ENCODE measurements at places on chromosomes 6 and 20. TPM values are rescaled to one million over a fixed set of nuclear protein-coding genes. Genes with fewer than 3 reads are reported as not detected.

The SCAF8 gene
- 39.8 TPM for total RNA-seq

The CCN5 gene
- not detected for total RNA-seq

The BPHL gene
- 10.7 TPM for total RNA-seq

The PEX7 gene
- 4.8 TPM for total RNA-seq

The SLC17A3 gene
- not detected for total RNA-seq

The C4A gene
- total RNA-seq = 3.4 TPM

The SLC17A9 gene
- 26.8 TPM for total RNA-seq

The TMEM239 gene
- total RNA-seq = not detected

The MROH8 gene
- total RNA-seq = 3.0 TPM

The MYB gene
- total RNA-seq = 44.2 TPM

The PRRT1 gene
- 0.35 TPM for total RNA-seq

The ASIP gene
- not detected for total RNA-seq

The PPP1R3G gene
- total RNA-seq = not detected

The CNR1 gene
- not detected for total RNA-seq

DNA sequence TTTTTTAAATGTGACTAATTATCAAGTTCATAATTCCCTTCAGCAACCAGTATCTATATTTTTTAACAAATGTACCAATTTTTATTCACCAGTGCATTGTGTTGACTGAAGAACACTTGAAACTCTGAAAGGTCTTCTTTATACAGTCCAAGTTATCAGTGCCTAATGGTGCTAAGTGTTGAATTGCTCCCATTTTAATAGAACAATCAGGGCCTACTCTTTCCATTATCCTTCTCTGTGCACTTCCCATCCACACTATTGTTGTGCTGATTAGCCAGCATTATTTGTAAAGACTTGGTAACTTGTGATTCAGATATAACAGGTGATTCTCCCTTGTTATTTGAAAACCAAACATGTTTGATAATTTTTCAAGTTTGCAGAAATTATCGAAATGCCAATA lies 1209.7 kb upstream of the MAP3K7 start:
- DNase-seq = no peak

GRCh38 chr6:156395276-156395675 lies 381.9 kb upstream of the ARID1B start:
- peak; percentile 44 for DNase-seq

DNA sequence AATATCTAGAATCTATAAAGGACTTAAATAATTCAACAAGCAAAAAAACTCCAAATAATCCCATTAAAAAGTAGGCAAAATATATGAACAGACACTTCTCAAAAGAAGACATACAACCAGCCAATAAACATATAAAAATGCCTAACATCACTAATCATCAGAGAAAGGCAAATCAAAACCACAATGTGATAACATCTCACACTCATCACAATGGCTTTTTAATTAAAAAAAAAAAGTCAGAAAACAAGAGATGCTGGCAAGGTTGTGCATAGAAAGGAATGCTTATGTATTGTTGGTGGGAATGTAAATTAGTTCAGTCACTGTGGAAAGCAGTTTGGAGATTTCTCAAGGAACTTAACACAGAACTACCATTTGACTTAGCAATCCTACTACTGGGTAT lies 979.6 kb upstream of the MAP3K7 start:
- DNase-seq = no peak

- no peak for DNase-seq
Measured at GRCh38 chr6:112193535-112194051, 60.8 kb downstream of the LAMA4 start.

GRCh38 chr6:133701633-133702331 lies 187.1 kb upstream of the TCF21 start:
- no peak for DNase-seq

- no peak for DNase-seq
Measured at GRCh38 chr20:9928281-9928737, 89.4 kb upstream of the PAK5 start.

- DNase-seq = no peak
Measured at GRCh38 chr6:37456816-37457560, 24.0 kb downstream of the CMTR1 start.

DNA sequence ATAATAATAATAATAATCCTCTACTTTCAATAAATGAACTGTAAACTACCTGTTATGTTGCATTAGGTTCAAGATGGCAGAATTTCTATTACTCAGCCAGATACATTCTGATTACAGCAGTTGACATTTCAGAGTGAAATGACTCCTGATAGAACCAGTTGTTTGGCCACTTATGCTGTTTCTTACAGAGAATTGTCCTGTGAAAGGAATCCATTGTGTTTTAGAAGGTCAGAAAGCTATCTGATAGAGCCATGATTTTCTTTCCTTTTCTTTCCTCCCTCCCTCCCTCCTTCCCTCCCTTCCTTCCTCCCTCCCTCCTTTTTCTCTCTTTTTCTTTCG lies 16.6 kb downstream of the GJA10 start:
- DNase-seq = no peak

- DNase-seq = no peak
Measured at GRCh38 chr6:169292338-169293124, 38.9 kb upstream of the THBS2 start.

- no peak for DNase-seq
Measured at GRCh38 chr6:3592371-3592941, 135.6 kb upstream of the SLC22A23 start.

GRCh38 chr20:46414608-46415007 lies 8.2 kb upstream of the ELMO2 start:
- no peak for DNase-seq

DNA sequence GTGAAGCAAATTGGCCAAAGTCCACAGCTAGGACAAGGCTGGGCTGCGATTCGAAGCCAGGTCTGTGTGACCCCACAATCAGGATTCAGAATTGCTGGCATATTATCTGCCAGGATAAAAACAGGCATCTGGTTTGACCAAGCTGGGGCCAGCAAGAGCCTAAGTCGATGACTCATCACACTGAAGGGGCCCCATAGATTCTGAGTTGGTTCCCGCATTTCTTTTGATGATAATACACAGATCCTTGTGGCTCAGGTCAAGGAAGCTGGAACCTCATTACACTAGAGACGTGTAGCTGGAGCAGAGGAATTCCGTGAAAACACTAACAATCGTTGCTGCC lies 6.5 kb downstream of the KCNB1 start:
- no peak for DNase-seq

- DNase-seq = no peak
Measured at GRCh38 chr20:40720826-40721225, 31.8 kb upstream of the MAFB start.

- DNase-seq = no peak
Measured at GRCh38 chr20:46671866-46672542, 17.2 kb downstream of the TP53RK start.

- no peak for DNase-seq
Measured at GRCh38 chr20:6439737-6440442, 317.1 kb upstream of the FERMT1 start.

GRCh38 chr6:144416773-144417172 lies 131.6 kb downstream of the UTRN start:
- DNase-seq = no peak

- DNase-seq = no peak
Measured at GRCh38 chr6:169807699-169808607, 56.5 kb downstream of the ERMARD start.

- DNase-seq = no peak
Measured at GRCh38 chr6:42326248-42326647, 108.6 kb upstream of the MRPS10 start.

- no peak for DNase-seq
Measured at GRCh38 chr6:131970076-131970859, 19.1 kb upstream of the CCN2 start.

- DNase-seq = no peak
Measured at GRCh38 chr6:138430361-138431145, 26.5 kb downstream of the HEBP2 start.

Measured in CD8-positive, alpha-beta memory T cell (primary cell).